SK-N-SH (cell line): ENCODE measurements at places on chromosomes 7 and 10.

- DNase-seq, result no peak
Observed at GRCh38 chr10:58544135-58544534, 31.5 kb downstream of the BICC1 start.

- no peak for DNase-seq
Observed at GRCh38 chr10:31578181-31578852, 259.3 kb downstream of the ZEB1 start.

DNA sequence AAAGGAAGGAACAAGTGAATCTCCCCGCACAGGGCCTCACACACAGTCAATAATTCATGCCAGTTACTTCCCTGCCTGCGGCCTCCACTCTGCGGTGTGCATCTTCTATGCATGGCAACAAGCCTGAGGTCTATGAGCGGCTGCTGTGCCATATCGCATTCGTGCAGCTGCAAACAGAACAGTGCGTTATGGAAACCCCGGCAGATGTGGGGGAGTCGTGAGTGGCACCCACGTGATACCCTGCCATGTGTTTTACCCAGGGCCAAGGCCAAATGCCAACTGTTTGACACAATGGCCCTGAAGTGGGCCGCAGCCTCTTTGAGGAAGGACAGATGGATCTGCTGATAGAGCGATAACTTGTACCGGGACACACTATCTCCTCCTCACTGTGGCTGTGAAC lies 13.4 kb downstream of the TNS3 start:
- DNase-seq, result peak; percentile 78

GRCh38 chr10:25877296-25877695 lies 56.7 kb upstream of the MYO3A start:
- DNase-seq, result no peak

DNA sequence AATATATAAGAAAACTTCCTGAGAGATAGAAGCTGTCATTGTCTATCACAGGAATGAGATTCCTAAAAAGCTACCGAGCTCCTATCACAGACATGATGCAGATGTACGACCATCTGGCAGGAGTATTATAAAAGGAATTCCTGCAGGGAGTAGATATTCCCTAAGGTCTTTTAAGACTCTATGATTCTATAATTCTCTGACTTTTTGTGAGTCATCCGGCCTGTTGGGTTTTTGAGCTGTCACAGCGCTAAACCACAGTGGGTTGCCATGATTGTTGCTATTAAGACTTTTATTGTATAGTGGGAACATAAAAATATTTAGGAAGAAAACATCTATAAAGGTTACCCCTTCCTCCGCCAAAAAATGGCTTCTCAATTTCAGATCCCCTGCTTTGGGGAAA lies 223.4 kb downstream of the BMPER start:
- DNase-seq, result no peak

- DNase-seq, result peak; percentile 71
Observed at GRCh38 chr10:100655760-100656421, 89.5 kb upstream of the PAX2 start.

GRCh38 chr7:2689343-2689847 lies 1.4 kb downstream of the AMZ1 start:
- DNase-seq, result no peak

GRCh38 chr7:103984050-103984449 lies 5.4 kb downstream of the RELN start:
- no peak for DNase-seq

DNA sequence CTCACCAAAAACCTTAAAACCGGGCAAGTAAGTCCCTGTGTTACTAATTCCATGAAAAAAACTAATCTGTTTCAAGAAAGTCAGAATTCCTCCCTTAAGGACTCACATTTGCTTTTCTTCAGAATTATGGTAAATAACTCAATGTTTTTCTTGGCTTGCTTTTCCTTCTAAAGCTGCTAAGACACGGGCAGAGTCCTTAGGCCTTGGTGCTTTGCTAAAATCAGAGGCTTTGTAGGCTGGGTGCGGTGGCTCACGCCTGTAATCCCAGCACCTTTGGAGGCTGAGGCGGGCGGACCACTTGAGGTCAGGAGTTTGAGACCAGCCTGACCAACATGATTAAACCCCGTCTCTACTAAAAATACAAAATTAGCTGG lies 32.0 kb downstream of the GNA12 start:
- no peak for DNase-seq

- no peak for DNase-seq
Observed at GRCh38 chr7:139018910-139019309, 16.9 kb downstream of the ZC3HAV1L start.

- DNase-seq, result no peak
Observed at GRCh38 chr7:29486191-29486700, 77.4 kb upstream of the PRR15 start.

DNA sequence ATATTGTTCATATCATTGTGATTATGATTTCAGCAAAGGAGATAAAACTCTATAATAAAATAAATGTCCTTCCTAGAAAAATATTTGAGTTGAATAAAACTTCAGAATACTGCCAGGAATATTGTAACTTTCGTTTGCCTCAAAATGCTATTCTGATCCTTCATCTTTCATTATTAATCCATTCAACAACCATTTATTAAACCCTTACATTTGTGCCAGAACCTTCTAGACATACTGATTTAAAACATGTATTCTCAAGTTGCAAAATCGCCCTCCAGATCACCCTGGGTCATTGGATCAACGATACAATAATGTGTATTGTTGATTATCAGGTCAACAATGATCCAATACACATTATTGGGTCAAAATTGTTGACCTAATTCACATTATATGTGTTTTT lies 759.8 kb downstream of the CNTNAP2 start:
- no peak for DNase-seq

- DNase-seq, result no peak
Observed at GRCh38 chr7:140619176-140619575, 21.4 kb downstream of the DENND2A start.

GRCh38 chr7:43943417-43944187 lies 17.4 kb downstream of the UBE2D4 start:
- no peak for DNase-seq
